Muscle of leg (tissue), 16 donors: ENCODE measurements at places on chromosomes 12 and 14. TPM values are rescaled to one million over a fixed set of nuclear protein-coding genes. Genes with fewer than 3 reads are reported as not detected.
A peak's percentile ranks its signal among the peaks of the same experiment; 100 is the strongest.

The SIX6 gene
- polyA plus RNA-seq, result 0.04 TPM

The TSPAN19 gene
- polyA plus RNA-seq, result 0.44 TPM

The GPD1 gene
- 60.3 TPM for polyA plus RNA-seq

- DNase-seq, result peak; percentile 85
Measured at GRCh38 chr14:75188520-75189268, 12.3 kb upstream of the TMED10 start.

DNA sequence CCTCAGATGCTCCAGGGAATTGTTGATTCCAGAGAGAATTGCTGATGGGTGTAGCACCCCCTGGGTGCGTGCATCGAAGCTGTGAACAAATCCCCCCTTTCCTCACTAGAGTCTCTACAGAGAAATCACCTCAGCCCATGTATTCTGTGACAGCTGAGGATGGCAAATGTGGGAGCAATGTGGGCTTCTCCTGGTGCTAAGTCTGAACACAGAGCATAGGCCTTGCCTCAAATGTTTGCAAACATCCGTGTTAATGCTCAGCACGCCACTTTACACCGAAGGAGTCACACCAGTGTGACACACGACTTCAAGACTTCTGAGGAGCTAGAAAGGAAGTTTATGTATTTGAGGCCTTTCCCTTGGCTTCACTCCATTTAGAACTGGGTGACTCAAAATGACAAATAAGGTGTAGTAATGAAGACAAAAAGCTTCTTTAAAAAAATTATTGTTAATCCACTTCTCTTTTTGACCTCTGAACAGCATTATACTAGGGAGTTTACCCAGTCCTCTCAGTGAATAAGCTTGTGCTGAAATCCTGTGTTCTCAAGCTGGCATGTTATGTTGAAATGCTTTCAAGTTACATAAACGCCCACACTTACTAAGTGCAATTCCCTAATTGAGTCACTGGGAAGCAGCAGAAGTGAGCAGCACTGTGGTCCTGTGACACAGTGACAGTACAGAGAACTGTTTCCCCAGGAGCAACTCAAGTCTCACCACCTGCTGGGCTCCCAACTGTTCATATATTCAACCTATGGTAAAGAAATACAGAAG is 92.9 kb downstream of the FAR2 start:
- peak; percentile 54 for DNase-seq

- DNase-seq, result no peak
Measured at GRCh38 chr14:35877276-35877675, 51.1 kb downstream of the BRMS1L start.

DNA sequence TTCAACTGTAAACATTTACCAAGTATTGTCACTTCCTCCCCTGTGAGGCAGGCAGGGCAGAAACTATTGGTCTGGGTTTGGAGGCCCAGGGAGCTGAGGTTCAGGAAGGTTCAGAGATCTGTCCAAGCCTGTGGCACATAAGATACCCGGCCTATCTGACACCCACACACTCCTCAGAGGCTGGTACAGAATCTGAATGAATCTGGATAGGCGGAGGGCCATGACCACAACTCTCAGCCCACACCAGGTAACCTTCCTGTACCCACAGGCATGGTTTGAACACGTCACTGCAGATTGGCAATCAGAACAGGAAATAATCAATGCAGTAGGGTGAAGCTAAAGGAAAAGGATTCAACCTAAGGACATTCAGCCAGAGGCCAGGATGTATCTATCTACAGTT is 92.8 kb upstream of the TMCC3 start:
- no peak for DNase-seq

DNA sequence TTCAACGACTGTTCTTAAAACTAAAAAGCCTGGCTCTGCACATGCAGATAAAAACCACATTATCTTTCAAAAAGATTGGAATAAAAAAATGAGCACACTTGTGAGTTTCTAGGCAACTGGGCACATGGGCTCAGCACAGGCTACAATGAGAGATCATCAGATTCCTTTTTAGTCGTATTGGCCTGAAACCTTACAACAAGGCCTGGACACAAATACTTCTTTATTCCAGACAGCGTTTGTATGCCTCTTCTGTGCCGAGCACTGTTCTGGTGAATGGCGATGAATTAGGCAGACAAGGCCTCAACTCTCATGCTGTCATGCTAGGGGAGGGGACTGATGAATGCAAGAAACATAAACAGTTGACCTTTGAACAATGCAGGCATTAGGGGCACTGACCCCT is 463.0 kb downstream of the AACS start:
- DNase-seq, result peak; percentile 17

DNA sequence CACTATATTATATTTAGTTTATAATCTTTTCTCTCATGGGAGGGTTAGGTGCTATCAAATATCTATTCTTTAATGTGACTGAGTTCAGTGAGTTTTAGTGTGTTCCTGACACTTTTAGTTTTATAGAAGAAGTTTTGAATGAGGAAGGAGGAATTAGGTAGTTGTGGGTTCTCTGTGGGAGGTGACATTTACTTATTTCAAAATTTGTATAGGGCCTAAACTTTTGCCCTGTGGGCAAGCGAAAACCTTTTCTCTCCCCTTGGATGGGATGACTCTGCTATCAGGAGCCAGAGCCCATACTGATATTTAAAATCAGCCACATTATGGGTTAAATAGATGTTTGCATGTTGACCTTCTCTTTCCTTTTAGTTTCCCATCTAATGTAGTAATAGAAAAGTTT is 43.6 kb downstream of the SPATS2 start:
- no peak for DNase-seq

- no peak for DNase-seq
Measured at GRCh38 chr12:73187765-73188164, 915.6 kb downstream of the TRHDE start.

- peak; percentile 11 for DNase-seq
Measured at GRCh38 chr12:47189728-47190127, 110.0 kb upstream of the AMIGO2 start.

- DNase-seq, result no peak
Measured at GRCh38 chr12:47561746-47562145, 144.1 kb downstream of the RPAP3 start.

- DNase-seq, result no peak
Measured at GRCh38 chr14:45787167-45787566, 534.2 kb upstream of the MIS18BP1 start.

- peak; percentile 75 for DNase-seq
Measured at GRCh38 chr14:102759456-102760187, 17.6 kb upstream of the TRAF3 start.

DNA sequence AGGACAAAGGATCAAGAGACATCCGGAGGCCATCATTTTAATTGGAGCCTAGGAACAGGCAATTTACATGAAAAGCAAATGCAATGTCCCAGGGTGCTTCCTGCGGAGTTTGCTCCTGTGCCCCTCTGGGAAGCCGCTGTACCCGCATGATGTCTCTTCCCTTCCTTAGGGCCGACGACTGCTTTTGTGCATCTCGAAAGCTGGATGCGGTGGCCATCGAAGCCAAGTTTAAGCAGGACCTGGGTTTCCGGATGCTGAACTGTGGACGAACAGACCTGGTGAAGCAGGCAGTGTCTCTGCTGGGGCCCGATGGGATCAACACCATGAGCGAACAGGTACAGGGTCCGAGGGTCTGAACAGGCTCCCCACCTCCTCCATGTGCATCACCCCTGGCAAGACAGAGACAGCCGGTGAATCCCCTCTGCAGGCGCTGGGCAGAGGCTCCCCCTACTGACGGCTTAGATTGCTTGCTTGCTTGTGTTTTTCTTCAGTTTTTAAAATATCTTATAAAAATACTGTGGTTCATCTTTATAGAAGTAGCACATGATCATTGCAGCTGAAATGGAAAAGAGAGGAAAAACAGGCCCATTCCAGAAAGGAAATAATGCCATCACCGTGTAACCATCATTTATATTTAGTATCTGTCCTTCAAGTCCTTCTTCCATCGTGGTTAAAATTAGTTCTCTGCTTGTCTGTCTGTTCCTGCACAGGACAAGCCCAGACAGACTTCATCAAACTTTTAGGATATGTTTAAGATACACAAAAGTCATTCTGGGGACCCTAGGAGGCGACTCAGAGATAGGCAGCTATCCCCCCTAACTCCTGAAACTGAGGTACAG is 75.4 kb upstream of the PWP1 start:
- peak; percentile 51 for DNase-seq
